ENCODE measurements at places on chromosomes 2 and 18. TPM values are rescaled to one million over a fixed set of nuclear protein-coding genes. Genes with fewer than 3 reads are reported as not detected.

PPP1CB gene
- total RNA-seq = 115 TPM

KCNJ13 gene
- total RNA-seq = not detected

ZSCAN30 gene
- 0.93 TPM for total RNA-seq

CHRND gene
- not detected for total RNA-seq

PROKR1 gene
- not detected for total RNA-seq

CD8B2 gene
- total RNA-seq = not detected

SIX2 gene
- 2.0 TPM for total RNA-seq

ELOA2 gene
- total RNA-seq = not detected

SLC9A4 gene
- total RNA-seq = not detected

CRYBA2 gene
- total RNA-seq = not detected

CCDC142 gene
- 14.1 TPM for total RNA-seq

C2orf15 gene
- 0.46 TPM for total RNA-seq

GPR155 gene
- total RNA-seq = 0.44 TPM

MYO1B gene
- total RNA-seq = 42.1 TPM

ABCB11 gene
- total RNA-seq = 0.02 TPM

DSC1 gene
- total RNA-seq = not detected

DAPL1 gene
- not detected for total RNA-seq

REG3G gene
- not detected for total RNA-seq

NYAP2 gene
- not detected for total RNA-seq

FER1L5 gene
- total RNA-seq = 0.03 TPM

ACMSD gene
- total RNA-seq = not detected

ATP6V1C2 gene
- total RNA-seq = 0.15 TPM

AOX1 gene
- 5.7 TPM for total RNA-seq

EMILIN1 gene
- 0.48 TPM for total RNA-seq

All from A549 treated with Hydrocortisone at 1 μM for 4 hours (cell line).